Thoracic aorta (tissue), 2 donors: ENCODE measurements at places on chromosomes 2 and 18.

- DNase-seq: no peak
Measured at GRCh38 chr2:109381327-109381820, 232.4 kb downstream of the SEPTIN10 start.

- DNase-seq: no peak
Measured at GRCh38 chr2:212709280-212709679, 170.7 kb upstream of the ERBB4 start.

DNA sequence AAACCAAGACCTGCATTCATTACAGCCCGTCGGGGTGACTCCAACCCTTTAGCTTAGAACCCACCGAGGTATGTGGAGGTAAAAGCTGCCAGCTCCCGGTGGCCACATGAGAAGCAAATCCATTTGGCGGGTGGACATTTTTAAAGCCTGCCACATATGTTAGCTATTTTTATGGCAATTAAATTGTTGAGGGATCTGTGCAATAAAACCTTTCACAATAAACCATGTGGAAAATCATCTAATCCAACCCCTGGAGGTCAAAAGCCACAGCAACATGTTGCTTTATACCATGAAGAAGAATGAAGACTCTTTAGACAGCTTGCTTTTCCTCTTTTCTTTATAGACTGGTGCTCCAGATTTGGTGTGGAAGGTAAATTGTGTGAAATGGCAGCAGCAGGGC is 176.3 kb downstream of the AGPS start:
- DNase-seq: no peak

- DNase-seq: no peak
Measured at GRCh38 chr2:40480596-40480995, 28.7 kb upstream of the SLC8A1 start.

DNA sequence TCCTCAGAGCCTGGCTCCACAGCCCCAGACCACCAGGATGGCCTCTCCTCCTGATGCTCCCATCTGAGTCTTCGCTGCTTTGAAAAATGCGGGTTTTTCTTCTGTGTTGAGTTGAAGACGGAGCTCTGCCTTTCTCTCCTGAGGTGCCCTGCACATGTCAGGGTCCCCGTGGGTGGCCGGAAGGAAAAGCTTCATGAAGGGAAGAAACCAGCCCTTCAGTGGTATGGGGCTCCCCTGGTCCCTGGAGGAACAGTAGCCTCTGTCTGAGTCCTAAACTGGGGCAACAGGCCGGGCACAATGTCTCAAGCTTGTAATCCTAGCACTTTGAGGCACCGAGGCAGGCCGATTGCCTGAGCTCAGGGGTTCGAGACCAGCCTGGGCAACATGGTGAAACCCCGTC is 54.7 kb upstream of the CAB39 start:
- DNase-seq: no peak

DNA sequence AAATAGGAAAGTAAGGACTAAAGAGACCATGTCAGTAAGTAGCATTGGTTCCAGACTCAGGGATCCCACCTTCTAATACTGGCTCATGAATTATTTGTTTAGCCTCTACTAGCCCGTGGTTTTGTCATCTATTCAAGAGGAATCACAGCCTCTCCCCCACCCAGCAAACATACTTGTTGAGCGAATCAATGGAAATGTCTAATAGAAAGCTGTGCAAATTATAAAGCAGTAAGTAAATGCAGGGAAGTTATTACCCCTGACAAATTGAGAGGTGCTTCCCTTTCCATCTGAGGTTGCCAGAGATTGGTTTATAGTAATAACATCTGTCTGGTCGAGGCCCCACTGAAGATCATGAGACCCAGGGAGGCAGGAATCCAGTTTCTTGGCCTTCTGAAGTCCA is 219.3 kb upstream of the OSR1 start:
- DNase-seq: no peak

DNA sequence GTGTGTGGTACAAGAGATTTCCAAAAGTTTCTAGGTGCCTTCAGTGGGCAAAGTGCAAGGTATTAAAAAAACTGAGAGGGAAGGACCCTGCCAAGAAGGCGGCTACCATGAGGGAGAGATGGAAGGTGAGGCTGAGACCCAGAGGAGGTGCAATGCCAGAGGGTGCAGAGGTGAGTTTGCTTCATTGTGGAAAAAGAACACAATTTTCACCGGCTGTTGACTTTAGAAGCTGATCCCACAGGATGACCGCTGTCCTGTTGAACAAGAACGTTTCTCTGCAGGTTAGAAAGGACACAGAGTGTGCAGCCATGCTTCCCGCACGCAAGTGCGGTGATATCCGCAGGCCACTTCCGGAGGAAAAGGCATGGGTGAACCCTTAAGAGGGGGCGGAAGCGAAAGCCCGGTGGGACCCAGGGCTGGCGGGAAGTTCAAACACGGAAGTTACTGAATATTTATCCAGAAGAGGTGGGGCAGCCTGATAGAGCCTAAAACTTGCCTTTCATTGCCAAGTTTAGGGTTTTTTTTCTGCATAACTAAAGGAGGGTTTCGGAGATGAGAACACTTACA is 16.6 kb downstream of the SP110 start:
- DNase-seq: no peak

GRCh38 chr2:181662287-181662686 is 5.4 kb upstream of the CERKL start:
- no peak for DNase-seq

DNA sequence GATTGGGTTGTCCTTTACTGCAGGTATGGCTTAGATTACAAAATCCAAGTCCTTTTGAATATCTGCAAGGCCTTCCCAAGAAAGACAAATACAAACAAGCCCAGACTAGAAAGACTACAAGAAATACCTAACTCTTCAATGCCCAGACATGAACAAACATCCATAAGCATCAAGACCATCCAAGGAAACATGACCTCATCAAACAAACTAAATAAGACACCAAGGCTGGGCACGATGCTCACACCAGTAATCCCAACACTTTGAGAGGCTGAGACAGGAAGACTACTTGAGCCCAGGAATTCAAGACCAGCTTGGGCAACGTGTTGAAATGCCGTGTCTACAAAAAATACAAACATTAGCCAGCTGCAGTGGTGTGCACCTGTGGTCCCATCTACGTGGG is 31.7 kb downstream of the MAP4K3 start:
- no peak for DNase-seq

DNA sequence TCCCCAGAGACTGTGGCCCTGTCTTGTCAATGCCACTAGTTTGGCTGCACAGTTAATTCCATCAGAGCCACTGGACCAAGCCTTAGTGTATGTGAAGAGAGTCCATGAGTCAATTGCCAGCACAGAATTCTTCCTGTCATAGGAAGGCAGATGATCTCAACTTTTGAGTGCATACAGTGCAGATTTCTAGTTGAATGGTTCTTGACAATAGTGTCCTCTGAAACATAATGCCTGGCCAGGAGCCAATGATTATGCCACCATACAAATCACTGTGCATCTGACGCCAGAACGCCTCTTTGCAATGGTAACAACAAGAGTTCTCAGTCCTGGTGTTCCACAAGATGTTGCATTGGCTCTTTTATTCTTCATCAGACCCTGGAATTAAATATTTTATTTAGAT is 7.1 kb downstream of the NEUROD1 start:
- DNase-seq: no peak

GRCh38 chr2:60212181-60212945 is 341.1 kb downstream of the BCL11A start:
- no peak for DNase-seq

DNA sequence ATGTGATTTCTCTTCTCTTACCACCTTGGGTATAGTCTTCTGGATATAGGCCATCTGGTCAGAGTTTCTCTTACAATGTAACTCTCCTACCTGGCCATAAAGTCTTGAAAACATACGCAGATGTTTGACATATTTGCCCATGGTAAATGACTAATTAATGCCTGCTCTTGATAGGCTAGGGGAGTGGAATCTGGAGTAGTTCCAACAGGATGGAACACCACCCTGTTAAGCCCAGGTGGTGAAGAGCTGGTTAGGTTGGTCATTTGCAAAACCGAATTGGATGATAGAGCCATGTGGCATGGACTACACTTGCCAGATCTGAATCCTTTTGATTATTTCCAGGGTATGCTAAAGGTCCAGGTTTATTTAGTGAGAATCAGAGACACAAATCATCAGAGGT is 36.5 kb downstream of the HADHB start:
- no peak for DNase-seq

GRCh38 chr18:76866666-76867065 is 44.3 kb downstream of the ZNF236 start:
- no peak for DNase-seq

GRCh38 chr2:46481198-46482193 is 2.1 kb downstream of the TMEM247 start:
- no peak for DNase-seq

- no peak for DNase-seq
Measured at GRCh38 chr2:49177194-49177593, 22.9 kb upstream of the FSHR start.

- no peak for DNase-seq
Measured at GRCh38 chr2:217929757-217930707, 72.8 kb downstream of the TNS1 start.

DNA sequence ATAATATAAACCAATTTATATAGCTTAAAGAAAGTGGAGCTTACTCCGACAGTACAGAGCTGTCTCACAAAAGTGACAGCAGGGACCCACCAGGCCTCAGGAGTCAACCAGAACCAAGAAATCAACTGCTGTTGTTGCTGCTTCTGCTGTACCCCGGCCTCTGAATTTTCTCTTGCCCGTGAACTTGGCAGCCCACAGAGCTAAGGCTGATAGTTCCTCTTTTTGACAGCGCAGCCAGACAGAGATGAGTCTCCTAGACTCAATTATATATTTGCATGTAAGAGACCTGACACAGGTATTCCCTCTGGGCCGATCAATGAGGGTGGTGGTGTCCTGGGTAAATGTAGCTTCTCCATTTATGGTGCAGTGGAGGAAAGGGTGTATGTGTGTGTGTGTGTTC is 109.4 kb downstream of the KCTD1 start:
- no peak for DNase-seq

DNA sequence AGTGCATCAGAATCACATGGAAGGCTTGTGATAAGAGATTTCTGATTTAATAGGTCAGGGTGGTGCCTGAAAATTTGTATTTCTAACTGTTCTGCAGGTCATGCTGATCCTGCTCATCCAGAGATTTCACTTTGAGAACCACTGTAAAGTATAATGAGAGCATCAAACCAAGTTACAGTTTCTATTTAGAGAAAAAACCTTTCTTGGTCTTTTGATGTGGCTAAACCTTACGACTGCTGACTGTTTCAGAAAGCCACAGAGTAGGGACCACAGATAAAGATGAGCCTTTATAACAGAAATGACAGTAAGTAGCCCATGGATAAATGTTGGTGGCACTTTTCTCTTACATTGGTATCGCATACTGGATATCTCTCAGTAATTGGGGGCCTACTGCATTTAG is 109.4 kb upstream of the FANCL start:
- no peak for DNase-seq
